ENCODE measurements at places on chromosomes 16 and 17.

DNA sequence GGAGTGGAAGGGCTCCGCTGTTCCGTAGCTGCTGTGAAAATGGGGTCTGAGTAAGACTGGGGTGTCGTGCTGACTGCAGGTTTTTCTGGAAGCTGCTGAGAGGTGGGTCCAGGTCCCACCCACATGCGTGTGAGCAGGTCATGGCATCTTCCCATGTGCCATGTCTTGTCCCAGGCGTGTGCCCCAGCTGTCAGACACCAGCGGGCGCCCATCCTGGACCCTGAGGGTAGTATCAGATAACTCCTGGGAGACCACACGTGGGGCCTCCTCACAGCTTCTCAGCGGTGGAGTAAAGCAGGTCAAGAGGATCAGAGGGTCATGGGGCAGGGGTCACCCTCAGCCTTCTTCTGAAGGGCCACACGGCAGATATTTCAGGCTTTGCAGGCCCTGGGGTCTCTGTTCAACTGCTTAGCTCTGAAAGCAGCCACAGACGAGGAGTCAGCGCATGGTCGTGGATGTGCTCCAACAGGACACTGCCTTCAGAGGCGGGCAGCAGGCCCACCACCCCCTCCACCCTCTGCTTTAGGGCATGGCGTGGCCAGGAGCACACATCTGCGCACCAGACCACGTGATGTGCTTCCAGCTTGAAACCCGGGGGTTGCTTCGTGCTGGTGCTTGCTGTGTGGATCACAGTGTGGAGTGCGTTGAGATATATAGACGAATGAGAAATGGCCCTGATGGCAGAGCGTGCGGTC lies 68.7 kb downstream of the BANP start:
- DNase-seq: no peak

DNA sequence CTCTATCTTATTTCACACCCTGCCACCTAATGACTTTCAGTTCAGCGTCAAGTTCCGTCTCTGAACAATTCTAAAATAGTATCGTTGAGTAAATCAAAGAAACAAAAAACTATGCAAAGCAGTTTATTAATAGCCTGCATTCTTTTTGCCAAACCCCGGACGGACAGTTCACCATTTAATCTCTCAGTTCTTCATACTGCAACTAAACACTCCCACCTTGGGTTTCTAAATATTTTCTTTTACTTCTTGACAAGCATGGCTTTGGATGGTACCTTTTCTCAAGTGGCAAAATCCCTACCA lies 1.2 kb downstream of the MYH11 start:
- DNase-seq: peak; percentile 42

DNA sequence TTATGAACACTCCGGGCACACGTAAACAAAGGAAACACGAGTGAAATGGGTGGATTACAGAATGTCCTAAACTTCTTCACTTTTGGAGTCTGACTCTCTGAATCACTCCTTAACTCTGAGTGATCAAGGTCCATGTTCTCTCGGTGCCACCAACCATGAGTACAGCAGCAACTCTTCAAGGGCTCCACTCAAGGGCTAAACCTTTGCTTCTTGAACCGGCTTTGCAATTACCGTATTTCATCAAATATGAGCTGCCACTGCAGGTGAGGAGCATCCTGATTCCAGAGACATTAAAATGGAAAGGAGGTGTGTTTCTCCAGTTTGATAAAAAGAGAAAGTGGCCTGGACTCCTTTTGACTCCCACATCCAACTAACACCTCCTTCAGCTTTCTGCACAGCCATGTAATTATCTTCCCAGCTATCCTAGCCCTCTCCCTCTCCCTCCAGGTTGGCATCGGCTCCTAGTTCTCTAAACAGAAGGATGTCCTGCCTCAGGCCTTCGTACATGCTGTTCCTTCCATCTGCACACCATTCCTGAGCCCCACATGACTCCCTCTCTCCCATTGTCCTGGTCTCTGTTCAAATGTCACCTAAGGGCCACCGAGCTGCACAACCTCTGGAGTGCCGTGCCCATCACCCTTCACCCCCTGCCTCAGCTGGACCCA lies 61.4 kb downstream of the ZDHHC7 start:
- no peak for DNase-seq

- DNase-seq: no peak
Observed at GRCh38 chr16:29736112-29736511, 9.7 kb downstream of the C16orf54 start.

DNA sequence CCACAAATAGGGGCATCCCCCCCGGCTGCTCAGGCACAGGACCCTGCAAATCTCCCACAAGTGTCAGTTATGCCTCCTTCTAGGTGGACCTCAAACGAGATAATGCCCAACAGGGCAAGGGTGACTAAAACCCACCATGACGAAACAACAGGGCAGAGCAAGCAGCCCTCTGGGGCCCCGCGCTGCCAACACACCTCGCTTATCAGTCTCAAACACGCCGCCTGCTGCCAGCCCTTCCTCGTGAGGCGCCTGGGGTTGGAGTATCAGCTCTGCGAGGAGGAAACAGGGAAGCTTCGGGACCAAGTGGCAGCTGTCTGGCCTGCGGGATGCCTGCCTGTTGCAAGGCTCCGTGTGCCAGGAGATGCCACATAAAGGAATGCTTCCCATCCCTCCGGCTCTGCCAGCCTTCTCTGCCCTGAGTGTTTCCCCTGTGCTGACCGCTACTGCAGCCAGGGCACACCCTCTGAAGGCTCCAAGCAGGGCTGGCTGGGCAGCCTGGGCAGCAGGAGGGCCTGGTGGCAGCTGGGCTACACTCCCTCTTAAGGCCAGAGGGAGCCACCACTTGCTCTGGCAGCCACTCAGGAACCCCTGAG lies 2.5 kb downstream of the SMIM5 start:
- DNase-seq: no peak

DNA sequence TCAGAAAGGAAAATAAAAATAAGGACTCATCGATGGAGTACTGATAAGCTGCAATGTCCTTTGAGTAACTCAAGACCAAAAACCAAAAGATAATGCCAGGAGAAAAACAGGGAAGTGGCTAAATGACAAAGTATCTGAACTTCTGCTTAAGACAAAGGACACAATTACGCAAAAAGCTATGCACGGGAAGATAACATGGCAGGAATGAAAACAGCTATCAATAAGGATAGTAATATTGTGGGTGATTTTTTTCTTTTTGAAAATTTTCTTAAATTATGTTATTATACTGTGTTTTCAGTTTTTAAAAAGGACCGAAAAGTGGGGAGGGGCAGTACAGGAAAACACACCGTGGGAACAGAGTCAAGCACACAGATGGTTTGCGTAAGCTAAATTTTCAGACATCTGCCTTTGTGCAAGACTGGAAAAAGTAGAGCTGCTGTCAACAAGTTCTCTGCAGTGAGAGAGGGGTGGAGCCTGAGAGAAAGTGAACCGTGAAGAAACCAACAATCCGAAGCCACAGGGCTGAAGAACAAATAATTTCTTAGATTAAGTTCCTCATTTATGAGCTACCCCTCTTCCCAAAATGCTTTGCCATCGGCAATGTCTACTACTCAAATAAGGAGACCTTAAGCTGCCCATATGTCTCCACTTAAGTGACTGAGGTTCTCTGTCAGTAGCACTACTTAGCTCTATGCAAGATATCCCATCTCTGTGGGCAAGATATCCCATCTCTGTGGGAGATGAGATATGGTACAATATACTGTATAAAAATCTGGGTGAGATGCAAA lies 99.9 kb upstream of the CORO6 start:
- peak; percentile 83 for DNase-seq

DNA sequence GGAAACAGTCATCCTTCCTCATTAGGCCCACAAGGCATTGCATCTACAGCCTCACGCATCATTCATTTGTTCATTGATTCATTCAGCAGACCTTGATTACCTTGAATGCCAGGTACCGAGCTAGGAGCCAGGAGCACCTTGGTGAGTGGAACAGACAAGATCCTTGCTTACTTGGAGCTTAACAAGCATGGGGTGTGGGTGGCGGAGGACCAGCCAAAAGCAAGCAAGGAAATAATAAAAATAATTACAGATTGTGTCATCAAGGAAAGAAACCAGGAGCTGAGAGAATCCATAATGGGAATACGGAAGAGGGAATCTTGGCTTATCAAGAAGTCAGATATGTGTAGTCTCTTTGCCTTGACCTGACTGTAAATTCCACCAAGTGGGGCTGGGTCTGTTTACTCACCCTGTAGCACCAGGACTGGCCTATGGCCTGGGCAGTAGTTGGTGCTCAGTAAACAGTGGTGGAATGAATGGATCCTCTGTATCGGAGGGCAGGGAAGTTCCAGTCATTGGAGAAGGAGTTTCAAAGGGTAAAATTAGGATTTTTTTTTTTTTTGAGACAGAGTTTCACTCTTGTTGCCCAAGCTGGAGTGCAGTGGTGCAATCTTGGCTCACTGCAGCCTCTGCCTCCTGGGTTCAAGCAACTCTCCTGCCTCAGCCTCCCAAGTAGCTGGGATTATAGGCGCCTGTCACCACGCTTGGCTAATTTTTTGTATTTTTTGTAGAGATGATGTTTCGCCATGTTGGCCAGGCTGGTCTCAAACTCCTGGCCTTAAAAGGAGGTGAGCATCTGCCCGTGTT lies 157.7 kb downstream of the MSI2 start:
- DNase-seq: no peak

DNA sequence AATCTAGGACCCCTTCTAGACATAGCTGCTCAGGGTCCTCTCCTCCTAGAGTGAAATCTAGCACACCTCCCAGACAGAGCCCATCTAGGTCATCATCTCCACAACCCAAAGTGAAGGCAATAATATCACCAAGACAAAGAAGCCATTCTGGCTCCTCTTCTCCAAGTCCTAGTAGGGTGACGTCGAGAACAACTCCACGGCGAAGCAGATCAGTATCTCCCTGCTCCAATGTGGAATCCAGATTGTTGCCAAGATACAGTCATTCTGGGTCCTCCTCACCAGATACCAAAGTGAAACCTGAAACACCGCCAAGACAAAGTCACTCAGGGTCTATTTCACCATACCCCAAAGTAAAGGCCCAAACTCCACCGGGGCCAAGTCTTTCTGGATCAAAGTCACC lies 10.7 kb downstream of the SRRM2 start:
- no peak for DNase-seq

Measured in RPMI8226 (cell line).